Stimulated activated CD8-positive, alpha-beta memory T cell treated with anti-CD3 and anti-CD28 coated beads, Interleukin-4, amount 100 ng/mL, for 1 hour (primary cell): ENCODE measurements at places on chromosomes 2 and 18.
A peak's percentile ranks its signal among the peaks of the same experiment; 100 is the strongest.

DNA sequence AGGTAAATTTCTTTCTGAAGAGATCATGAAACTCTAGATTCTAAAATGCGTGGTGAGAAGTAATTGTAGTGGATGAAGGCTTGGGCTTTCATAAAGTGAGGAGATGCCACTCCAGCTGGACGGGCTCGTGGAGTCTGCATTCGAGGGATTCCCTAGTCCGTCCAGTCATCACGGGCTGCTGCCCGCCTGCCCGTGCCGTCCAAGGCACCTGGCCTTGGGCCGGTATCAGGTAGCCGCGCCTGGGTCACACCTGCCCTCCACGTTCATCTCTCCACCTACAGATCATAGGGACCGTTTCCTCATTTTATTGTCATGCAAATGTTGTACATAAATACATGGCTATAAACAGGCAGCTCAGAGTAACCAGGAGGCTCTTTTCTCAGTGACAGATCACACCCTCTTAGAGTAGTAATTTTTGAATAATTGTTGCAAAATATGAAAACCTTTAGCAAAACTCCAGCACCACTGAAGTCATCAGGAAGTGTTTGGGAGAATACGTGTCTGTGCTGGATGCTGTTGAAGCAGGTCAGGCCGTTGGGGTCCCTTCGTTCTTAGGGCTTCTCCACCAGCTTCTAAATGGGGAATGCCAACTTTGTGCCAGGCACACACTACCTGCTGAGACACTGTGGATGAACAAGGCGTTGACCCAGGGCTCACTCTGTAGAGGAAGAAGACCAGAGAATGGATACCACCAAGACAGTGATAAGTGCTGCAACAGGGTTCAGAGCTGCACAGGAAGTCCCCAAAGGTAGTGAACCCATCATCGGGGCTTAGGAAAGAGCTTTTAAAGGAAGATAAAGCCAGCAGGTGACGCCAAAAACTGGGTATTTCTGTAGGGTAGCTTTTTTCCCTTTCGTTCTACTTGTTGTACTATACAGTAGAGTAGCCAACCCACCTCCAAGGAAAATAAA lies 112.5 kb downstream of the FAM210A start:
- DNase-seq = no peak

DNA sequence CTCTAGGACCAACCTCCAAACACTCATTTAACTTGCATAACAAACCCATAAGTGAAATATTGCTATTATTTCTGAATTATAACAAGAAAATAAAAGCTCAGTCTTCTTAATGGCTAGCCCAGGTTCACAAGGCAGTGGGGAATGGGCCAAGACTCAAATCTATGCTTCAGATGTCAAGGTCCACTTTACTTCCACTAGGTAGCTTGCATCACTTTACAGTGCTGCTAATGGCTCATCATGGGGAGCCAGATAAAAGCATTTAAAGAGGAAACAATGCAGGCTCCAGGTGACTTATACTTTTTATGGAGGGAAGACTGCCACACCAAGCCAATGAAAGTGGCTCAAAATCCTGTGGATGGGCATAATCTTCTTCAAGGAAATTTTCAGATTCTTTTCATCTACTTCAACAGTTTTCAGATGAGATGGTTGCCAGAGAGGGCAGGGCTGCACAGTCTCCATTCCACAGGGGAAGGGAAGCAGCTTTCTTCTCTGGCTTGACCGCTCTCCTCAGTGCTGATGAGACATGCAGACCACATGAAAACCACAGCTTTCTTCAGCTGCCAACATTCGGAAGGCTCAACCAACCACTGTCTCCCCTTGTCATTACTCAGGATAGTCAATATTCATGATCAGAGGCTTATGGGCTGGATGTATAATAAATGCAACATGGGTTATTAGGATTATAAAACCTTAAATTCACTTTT lies 361.9 kb upstream of the MEX3C start:
- DNase-seq = no peak

DNA sequence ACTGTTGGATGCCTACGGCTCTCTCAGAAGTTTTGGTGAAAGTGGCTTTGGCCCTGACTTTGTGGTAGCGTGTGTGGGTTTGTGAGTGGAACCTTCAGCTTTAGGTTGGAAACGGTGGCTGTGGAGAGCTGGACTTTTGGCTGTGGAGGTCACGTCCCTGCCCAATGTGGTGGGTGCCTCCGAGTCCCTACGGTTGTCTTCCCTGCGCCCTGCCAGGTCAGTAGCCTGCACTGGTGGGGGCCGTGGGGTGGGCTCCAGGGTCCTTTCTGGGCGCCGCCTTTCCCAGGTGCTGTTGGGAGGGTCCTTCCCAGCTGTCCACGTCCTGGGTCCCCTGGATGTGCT lies 11.1 kb downstream of the COLEC11 start:
- no peak for DNase-seq

GRCh38 chr18:62795813-62796212 lies 80.5 kb downstream of the PHLPP1 start:
- DNase-seq = no peak

DNA sequence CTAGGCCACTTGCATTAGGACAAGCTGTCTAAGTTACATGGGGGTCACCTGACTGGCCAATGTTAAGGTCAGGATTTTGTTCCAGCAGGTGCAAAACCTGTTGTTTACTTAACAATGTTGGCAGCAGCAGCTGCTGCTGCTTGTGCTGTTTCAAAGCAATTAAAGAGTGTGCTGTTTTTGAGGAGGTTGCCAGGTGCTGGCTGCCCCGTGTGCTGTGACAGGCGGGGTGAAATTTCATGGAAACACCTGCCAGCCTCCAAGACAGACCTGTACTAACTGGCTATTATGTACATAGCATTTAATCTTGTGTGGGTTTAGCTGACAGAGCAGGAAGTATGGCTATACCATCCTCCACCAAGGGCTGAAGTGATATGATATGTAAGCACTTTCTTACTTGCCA lies 224.9 kb downstream of the ASXL3 start:
- DNase-seq = no peak

DNA sequence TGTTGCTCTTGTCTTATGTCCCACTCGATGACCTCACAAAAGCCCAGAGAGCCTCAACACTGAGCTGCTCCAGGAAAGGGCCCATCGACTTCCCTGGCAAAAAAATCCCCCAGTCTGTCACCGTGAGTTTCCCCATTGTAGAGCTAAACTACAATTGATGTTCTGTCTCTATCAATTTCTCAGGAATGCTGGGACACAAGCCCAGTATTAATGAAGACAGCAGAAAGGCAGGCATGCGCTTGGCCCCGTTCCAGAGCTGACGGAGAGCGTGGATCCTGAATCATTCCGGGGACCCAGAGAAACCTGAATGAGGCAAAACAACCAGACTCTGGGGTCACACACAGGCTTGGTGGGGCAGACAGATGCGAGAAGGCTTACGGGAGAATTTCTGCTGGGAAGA lies 146.9 kb downstream of the TTC32 start:
- no peak for DNase-seq

DNA sequence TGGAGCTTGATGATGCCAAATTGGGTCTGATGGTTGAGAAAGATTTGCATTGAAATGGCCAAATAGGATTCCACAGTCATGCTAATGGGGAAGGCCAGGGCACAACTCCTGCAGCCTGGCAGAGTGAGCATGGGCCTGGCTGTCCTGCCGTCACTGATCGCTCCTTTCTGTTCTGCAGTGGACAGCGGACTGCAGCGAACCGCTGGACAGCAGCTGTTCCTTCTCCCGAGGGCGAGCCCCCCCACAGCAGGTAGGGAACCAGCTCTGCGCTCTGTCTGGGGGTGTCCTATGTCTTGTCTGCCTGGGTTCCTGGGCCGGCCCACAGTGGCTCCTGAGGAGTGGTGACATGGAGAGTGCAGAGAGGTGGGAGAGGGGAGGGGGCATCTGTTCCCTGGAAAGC lies 97.6 kb downstream of the CTIF start:
- DNase-seq = no peak

DNA sequence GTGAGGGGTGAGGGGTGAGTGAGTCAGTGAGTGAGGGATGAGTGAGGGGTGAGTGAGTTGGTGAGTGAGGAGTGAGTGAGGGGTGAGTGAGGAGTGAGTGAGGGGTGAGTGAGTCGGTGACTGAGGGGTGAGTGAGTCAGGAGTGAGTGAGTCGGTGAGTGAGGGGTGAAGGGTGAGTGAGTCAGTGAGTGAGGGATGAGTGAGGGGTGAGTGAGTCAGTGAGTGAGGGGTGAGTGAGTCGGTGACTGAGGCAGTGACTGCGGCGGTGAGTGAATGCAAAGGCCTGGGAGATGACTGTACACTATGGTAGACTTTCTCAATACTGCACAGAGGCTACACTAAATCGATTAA lies 16.6 kb downstream of the THAP4 start:
- no peak for DNase-seq

DNA sequence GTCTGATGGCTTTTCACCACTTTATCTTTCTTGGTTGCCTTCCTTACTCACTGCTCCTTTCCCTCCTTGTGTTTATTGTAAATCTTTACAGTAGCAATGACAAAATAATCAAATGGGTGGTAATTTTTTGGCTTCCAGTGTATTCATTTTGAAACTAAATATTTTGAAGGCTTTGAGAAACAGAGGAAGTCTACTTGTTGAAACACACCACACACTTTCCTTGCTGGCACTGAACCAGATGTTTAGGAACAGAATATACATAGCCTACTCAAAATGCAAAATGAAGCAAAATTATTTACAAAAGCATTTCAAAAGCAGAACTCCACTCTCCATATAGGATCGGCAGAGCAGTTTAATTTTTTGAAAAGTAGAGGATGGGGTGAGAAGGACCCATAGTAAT lies 189.8 kb downstream of the LTBP1 start:
- no peak for DNase-seq

DNA sequence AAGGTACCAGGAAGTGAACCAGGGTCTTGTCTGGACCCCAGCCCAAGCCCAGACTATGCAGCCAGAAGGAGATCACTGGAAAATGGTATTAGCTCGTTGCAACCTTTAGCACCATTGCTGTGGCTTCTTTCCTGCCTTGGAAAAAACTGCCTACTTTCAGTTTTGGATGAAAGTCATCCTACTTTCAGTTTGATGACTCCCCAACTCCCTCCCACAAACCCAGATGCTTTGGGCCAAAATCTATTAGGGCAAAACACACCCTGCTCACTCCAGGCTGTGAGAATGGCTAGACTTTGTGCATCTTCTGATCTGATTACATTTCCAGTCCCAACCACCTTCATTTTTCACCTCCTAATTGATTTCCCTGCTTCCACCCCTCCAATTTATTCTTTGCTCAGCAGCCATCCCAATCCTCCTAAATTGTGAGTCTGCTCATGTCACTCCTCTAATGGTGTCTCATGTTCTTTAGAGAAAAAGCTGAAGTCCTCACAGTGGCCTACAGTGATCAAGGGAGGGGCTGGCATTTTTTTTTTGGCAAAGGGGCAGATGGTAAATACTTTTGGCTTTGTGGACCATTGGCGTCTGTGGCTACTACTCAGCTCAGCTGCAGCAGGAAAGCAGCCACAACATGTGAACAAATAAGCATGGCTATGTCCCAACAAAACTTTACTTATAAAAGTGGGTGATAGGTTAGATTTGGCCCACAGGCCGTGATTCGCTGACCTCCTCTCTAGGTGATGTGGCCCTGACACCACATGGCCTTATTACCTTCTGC lies 368.7 kb downstream of the SLC4A3 start:
- DNase-seq = no peak

- no peak for DNase-seq
Observed at GRCh38 chr18:3725115-3725514, 275.1 kb downstream of the TGIF1 start.

DNA sequence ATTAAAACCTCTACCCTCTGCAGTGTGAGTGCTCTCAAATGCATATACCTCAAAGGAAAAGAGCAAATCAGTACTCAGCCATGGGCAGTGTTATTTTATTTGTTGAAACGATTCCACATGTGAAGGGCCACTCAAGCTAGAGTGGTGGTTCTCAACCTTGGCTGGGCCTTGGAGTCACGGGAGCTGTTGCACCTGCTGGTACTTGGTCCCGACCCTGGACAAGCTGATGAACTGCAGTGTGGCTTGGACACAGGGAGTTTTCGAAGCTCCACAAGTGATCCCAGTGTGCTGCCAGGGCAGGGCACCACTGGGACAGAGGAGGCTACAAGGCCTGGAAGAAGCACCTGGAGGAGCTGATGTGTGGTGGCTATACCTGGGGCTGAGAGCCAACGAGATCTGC lies 19.7 kb downstream of the GNLY start:
- no peak for DNase-seq

- DNase-seq = no peak
Observed at GRCh38 chr2:45352506-45352905, 258.6 kb downstream of the SRBD1 start.

DNA sequence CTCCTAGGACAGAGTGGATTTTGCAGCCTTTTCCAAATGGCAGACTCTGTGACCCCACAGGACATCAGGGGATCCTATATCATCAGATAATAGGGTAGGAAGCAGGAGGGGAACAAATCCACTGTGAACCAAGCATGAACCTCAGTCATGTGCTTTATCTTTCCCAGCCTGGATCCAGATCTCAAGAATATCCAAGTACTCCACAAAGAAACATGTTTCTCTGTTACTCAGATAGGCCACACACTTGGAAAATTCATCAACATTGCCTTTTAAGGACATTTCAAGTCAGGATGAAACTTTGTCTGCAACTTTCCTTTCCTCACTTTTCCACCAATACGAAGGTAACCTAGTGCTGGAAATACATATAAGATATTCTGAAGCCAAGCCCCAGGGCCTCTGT lies 85.8 kb downstream of the RDH14 start:
- no peak for DNase-seq

DNA sequence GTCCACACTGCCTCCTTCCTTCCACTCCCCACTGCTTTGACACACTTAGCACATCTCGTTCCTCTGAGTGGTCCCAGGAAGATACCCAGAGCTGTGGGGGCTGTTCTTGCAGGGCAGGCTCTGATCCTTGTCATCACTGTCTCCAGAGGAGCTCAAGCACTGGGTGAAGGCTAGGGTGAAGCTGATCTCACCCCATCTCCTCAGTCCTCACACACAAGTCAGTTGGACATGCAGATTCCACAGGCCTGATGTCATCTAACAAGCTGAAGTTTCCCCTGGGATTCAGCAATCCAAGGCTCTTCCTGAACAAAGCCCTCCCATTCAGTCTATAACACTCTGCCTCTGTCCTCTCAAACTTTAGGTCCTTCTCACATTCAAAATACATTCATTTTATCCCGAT lies 90.6 kb upstream of the RAB6C start:
- no peak for DNase-seq

DNA sequence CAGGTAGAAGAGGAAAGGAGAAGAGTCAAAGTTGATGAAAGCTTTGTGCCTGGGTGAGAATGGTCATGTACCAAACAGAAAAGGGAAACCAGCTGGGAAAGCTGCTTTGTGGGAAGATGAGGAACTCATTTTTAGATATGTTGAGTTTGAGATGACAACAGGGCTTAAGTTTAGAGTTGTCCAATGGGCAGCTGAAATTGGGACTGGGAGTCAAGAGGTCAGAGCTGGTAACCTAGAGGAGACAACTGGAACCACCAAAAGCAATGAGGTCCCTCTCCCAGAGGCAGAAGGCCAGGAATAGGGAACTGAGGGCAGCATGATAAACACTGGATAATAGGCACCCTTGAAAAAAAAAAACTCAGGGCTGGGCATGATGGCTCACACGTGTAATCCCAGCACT lies 48.8 kb downstream of the SLC4A1AP start:
- DNase-seq = no peak

GRCh38 chr2:28681158-28681571 lies 70.5 kb upstream of the PPP1CB start:
- DNase-seq = peak; percentile 33
